ENCODE measurements at places on chromosomes 7 and 10.

DNA sequence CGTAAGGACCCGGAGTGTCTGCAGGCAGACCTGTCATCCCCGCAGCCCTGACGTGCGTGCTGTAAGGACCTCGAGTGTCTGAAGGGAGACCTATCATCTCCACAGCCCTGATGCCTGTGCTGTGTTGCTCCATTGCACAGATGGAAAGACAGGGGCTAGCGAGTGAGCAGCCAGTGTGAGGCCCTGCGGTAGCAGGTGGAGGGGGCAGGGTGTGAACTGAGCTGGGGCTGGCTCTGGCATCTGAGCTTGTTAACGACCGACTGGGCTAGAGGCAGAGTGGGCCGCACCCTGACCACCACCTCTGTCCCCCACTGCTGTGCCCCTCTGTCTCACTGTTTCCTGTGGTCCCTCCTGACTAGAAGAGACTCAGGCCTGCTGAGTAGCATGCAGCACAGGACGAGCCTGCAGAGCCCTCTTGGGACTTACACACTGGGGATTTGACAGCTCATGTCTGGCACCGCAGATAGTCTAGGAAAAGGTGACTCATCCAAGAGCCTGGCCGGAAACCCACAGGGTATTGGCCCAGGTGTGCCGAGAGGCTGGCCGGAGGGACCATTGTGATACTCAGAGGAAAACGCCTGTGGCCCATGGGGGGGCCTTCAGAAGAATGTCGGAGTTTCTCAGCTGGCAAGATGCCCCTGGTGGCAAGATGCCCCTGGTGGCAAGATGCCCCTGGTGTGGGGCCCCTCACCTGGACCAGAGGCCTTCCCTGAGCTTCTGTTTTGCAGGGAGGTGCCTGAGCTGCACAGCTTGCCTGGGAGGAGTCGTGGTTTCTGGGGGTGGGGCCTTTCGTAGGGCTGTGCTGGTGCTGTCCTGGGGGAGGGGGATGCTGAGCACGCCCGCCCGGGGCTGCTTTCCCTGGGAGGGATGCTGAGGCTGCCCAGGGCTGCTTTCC is 34.3 kb downstream of the INPP5A start:
- no peak for DNase-seq

- DNase-seq = no peak
Measured at GRCh38 chr7:65225422-65226006, 148.1 kb upstream of the ZNF92 start.

DNA sequence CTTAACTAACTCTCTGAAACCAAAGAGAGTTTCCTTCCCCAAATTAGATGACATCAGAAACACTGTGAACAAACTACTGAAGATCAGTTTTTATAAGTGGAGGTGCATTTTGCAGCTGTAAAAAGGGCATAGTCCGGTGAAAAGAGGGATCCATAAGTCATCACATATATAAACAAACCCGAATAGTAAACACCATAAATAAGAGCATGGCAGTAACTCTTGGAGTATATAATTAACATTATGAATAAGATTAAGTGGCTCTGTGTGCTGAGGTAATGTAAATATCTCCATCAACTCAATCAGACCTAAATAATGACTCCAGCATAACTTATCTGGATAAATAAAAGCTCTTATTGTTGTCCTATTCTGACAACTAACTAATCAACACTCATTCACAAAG is 43.0 kb upstream of the SHTN1 start:
- no peak for DNase-seq

DNA sequence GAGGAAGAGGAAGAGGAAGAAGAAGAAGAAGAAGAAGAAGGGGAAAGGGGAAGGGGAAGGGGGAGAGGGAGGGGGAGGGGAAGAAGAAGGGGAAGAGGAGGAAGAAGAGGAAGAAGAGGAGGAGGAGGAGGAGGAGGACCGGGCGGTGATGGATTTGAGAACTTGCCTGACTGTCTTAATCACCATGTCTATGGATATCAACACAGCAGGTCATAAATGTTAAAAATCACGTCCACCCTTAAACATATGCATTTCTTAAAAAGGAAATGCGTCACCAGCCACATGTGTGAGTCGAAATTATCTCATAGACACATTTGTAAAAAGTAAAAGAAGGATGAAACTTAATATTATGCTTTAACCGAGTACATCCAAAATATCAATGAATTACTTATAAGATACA is 42.1 kb upstream of the INSIG1 start:
- no peak for DNase-seq

DNA sequence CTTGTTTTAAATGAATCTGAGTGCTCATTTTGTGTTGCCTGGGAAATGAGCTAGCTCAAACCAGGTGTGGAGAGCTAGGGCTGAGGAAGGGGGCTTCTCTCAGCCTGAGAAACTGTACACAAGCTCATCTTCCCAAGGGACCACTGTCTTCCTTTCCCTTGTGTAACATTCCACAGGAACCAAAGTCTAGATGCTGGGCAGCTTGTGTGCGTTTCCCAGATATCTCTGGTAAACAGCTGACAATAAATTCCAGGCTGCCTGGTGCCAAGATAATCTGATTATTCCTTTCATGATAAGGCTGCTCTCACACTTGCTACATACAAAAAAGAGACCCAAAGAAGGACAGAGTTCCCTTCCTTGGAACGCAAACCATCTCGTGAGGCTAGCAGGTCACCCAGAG is 33.1 kb upstream of the MKLN1 start:
- no peak for DNase-seq

DNA sequence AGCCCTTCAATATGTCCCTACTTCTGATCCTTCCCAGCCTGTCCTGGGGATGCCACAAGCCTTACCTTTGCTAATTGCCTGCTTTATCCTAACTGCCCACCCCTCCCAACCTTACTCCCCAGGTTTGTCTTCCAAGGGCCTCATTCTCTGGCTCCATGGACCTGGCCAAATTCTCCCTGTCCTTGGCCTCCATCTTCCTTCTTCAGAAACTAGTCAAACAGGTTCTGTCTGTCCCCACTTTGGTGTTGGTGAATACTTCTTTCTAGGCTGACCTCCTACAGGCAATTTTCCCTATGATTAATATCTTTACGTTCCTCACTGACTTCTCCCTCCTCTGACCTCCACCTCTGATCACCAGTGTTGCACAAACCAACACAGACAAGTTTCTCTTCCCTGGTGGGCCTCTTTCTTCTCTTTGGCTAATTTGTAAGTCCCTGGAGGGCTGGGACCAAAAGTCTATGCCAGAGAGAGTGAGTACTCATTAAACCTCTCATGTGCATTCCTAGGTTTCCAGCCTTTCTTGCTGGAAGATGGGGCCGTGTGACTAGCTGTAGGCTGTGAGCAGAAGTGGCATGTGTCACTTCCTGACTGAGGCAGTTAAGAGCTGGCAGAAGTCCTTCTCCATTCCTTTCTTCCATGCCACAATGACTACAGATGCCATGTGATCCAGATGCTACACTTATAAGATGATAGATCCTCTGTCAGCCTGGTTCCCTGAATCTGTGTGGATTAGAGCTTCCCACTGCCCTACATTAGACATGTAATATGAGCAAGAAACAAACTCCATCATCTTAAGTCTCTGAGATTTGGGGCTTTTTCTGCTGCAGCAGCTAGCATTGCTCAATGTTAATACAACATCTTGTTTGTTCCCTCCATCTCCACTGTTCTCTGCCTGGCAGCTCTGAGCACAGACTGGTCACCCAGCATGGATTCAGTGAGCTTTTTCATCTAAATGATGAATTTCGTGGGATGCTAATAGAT is 382.7 kb downstream of the RPS24 start:
- no peak for DNase-seq

DNA sequence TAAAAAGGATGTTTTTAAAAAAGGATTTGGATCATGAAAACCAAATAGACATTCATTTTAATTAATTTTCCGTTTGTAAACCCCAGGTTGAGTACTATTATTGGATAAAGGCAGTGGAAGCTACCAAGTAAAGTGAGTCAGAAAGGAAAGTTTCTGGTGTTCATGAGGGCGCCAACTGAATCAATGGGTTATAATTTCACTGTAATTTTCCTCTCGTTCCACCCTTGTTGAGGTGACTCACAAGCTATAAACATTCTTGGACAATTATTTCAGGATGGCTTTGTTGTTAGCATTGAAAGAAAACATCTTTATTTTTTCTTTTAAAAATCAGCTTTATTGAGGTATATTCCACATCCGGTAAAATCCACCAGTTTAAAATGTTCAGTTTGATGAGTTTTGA is 5.1 kb upstream of the FAM133B start:
- no peak for DNase-seq

- no peak for DNase-seq
Measured at GRCh38 chr7:85186083-85186520, 754 bp downstream of the SEMA3D start.

- DNase-seq = no peak
Measured at GRCh38 chr7:134594877-134595276, 46.0 kb downstream of the AKR1B15 start.

- DNase-seq = no peak
Measured at GRCh38 chr7:140489026-140489359, 9.7 kb upstream of the MKRN1 start.

GRCh38 chr7:79820387-79820786 is 314.2 kb upstream of the GNAI1 start:
- DNase-seq = no peak

- DNase-seq = no peak
Measured at GRCh38 chr7:26454180-26454579, 162.5 kb downstream of the SNX10 start.

- no peak for DNase-seq
Measured at GRCh38 chr7:128843938-128844621, 13.9 kb downstream of the FLNC start.

DNA sequence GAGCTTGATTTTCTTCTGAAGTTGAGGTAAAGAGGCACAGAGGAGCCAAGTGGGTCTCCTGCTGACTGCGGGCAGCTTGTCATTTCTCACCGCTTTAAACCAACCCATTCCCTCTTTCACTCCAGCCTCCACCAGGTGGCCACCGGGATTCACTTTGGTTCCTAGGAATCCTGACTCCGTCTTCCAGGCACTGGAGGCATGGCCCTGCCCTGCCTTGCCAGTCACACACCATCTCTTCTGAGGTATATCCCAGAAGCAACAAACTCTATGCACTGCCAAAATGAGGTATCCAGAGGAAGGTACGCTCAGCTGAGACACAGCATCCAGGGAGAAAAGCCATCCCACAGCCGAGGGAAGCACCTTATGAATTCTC is 280.8 kb downstream of the TNS3 start:
- DNase-seq = no peak

DNA sequence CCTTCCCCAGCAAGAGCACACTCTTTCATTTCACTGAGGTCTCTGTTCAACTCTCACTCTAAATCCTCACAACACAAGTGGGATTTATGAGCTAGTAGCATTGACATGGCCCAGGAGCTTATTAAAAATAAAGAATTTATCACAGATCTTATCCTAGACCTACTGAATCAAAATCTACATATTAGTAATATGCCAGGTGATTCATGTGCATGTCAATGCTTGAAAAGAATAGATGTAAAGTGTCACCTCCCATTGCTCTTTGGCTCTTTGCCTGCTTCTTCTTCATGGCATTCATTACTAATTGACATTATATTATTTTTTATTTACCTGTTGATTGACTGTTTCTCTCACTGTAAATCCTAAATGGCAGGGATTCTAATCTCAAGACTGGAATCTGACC is 459.2 kb upstream of the LRRTM3 start:
- no peak for DNase-seq

DNA sequence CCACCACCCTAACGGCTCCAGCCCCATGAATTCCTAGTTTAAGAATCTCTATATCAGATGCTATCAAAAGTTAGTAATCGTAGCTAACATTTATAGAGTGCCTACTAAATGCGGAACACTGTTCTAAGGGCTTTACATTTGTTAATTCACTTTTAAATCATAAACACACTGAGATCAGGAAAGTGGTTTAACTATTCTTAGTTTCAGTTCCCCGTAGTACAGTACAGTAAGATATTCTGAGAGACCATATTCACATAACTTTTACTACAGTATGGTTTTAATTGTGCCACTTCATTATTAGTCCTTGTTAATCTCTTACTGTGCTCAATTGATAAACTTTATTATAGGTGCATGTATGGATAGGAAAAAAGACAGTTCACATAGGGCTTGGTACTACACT is 22.5 kb downstream of the SYPL1 start:
- DNase-seq = no peak

- peak; percentile 53 for DNase-seq
Measured at GRCh38 chr10:6036861-6037321, 25.3 kb downstream of the IL2RA start.

GRCh38 chr10:106268000-106268399 is 896.5 kb downstream of the SORCS1 start:
- DNase-seq = no peak

DNA sequence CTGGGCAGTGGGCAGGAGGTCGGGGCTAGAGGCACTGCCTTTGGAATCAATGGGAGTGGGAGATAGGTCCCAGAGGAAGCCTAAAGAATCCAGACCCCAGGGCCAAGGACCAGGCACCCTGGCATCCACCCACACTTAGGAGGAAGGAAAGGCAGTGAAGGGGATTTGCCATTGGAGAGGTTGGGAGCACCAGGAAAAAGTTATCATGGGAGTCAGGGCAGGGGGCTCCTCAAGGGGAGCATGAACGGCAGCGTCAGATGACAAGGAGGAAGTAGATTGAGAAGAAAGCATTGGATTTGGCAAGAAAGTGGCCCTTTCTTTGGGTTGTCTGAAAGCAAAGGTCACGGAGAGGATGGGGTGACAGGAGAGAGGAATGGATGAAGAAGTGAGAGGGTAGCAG is 142.8 kb downstream of the ADAM12 start:
- DNase-seq = no peak

GRCh38 chr7:116522247-116522646 is 2.6 kb upstream of the CAV1 start:
- no peak for DNase-seq

- no peak for DNase-seq
Measured at GRCh38 chr7:155893664-155894063, 81.4 kb upstream of the SHH start.

DNA sequence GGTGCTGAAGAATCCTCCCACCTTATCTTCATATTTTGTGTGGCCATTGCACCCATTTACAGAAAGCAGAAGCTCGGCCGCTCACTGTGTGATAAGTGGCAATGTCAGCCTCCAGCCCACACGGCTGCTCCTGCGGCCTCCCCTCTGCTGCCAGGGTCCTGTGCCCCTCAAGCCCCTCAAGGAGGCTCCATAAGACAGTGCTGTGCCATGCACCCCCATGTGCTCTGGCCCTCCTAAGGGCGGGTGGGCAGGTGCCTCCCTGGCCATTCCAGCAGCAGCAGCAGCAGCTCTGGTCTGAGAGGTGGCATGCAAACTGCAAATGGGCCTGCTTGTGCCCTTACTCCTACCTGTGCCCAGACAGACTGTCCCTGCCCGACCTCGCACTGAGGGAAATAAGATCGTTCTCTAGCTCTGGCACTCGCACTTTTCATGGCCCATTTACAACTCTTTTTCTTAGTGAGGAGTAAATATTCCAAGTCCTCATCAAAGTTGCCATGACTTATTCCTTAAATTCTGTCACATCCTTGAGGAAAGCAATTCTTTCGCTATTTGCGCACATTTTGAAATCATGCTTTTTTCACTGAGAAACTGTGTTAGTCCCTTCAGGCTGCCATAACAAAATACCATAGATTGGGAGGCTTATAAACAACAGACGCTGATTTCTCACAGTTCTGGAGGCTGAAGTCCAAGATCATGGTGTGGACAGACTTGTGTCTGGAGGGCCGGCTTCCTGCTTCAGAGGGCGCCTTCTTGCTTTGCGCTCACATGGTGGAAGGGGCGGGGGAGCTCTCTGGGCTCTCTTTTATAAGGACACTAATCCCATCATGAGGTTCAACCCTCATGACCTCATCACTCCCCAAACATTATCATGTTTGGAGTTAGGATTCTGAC is 187.8 kb downstream of the COBL start:
- no peak for DNase-seq

GRCh38 chr10:79268742-79269141 is 78.5 kb upstream of the PPIF start:
- DNase-seq = no peak

Measured in CD4-positive, alpha-beta memory T cell (primary cell).